ENCODE measurements at places on chromosomes 4 and X.

DNA sequence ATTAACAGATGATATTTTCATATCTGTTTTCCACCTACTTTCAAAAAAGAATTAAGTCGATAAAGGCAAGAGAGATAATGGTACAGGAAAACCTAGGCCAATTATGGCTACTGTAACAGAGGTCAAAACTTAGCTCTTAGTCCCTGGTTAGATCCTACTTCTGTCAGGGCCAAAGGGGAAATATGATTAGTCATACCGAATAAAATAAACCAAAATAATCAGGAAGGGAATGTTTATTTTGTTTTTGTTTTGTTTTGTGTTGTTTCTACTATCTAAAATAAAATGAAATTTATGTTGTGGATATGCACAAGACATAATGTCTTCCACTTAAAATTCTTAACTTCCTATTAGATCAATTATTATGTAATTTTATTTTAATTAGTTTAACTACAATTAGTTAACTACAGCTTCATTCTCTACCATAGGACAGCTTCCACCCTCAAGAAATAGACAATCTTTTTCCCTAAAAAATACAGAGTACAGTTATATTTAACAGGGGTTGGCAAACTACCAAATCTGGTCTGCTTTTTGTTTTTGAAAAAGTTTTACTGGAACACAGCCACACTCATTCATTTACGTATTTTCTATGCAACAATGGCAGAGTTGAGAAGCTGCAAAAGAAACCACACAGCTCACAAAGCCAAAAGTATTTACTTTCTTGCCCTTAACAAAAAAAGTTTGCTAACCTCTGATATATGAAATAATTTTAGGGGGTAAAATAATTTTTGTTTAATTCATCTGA, 25.4 kb downstream of the TMEM47 start:
- no peak for DNase-seq

GRCh38 chrX:135522878-135523693, 2.6 kb downstream of the INTS6L start:
- no peak for DNase-seq

GRCh38 chr4:8547912-8548730, 32.1 kb upstream of the GPR78 start:
- no peak for DNase-seq

DNA sequence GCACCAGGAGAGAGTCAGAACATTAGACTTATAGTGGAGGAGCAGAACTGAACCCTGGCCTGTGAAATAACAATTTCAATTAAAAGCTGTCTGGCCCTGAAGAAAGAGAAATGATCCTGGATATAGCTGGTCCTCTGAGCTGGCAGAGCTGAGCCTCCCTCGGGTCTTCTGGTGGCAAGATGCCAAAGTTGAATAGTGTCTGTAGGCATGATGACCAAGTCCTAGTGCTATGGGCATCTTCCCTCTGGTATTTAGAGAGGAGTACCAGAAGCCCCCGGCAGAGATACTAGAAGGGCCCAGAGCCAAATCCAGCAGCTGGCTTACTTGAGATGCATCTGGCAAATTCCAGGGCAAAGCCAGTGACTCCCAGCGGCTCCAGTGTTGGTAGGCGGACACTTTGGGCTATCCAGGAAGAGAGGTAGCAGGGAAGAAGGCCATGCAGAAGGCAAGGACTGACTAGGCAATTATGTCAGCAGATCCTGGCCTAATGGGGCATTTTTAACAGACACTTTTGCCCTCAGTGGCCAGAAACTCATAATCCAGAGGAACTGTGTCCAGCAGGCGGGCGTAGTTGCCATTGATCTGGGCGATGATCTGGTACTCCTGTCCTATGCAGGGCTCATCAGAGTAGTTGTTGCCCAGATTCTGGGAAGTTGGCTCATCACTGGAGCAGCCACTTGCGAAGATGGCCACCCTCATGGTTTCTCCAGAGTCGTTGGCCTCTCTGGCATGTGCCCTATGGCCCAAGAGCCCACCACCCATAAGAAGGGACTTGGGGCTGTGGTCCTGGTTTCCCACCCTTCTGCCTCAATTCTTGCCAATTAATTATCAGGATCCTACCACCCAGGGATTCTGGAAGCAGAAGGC, 17.9 kb downstream of the VSIG4 start:
- DNase-seq: no peak

- no peak for DNase-seq
Observed at GRCh38 chr4:5465956-5466355, 242.4 kb downstream of the EVC2 start.

GRCh38 chrX:19370061-19370460, 26.3 kb downstream of the PDHA1 start:
- no peak for DNase-seq

All from NCI-H1694 treated with DMSO at 0.1 percent for 48 hours (cell line).